ENCODE measurements at places on chromosomes 3 and 15.

- no peak for DNase-seq
These were observed 1.5 kb downstream of the C2CD4A start for GRCh38 chr15:62068071-62068809.

- DNase-seq: no peak
These were observed 16.8 kb upstream of the CRBN start for GRCh38 chr3:3196148-3196861.

GRCh38 chr3:55903680-55904079, 416.6 kb upstream of the WNT5A start:
- DNase-seq: no peak

- DNase-seq: no peak
These were observed 51.8 kb upstream of the SSR3 start for GRCh38 chr3:156606729-156607128.

- DNase-seq: no peak
These were observed 51.2 kb downstream of the MDFIC2 start for GRCh38 chr3:70261283-70261682.

GRCh38 chr3:16550305-16550675, 36.8 kb upstream of the RFTN1 start:
- no peak for DNase-seq
